ENCODE measurements at places on chromosomes 11 and 22.
A peak's percentile ranks its signal among the peaks of the same experiment; 100 is the strongest.

DNA sequence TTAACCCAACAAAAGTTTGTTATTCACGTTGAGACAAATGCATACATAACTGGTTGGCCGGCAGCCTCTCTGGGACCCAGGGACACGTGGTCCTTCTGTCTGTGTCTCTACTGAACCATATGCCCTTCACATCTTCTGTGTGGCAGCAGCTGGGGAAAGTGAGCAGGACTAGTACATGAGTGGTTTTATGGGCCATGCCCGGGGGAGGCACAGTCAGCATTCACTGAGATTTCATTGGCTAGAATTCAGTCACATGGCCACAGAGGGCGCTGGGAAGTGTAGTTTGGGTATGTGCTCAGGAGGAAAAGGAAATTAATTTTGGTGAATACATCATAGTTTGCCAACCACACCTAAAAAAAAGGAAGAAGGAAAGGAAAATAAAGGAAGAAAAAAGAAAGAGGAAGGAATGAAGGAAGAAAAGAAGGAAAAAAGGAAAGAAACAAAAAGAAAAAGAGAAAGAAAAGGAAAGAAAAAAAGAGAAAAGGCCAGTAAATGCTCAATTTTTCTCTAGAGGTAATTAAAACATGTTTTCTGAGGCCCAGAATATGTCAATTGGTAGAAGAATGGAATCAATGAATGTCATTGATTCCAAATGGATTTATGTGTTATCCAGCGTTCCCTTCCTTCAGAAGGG, 55.9 kb upstream of the KIRREL3 start:
- DNase-seq: no peak

GRCh38 chr11:30926130-30926529, 340.0 kb upstream of the MPPED2 start:
- DNase-seq: no peak

GRCh38 chr11:10504490-10504889, 36.5 kb downstream of the RNF141 start:
- no peak for DNase-seq

- no peak for DNase-seq
Observed at GRCh38 chr11:134082990-134083389, 14.1 kb downstream of the JAM3 start.

- no peak for DNase-seq
Observed at GRCh38 chr11:128893578-128894285, 2.6 kb downstream of the KCNJ5 start.

- DNase-seq: no peak
Observed at GRCh38 chr22:27088026-27088425, 430.6 kb downstream of the MIAT start.

GRCh38 chr11:8584082-8584481, 9.9 kb downstream of the STK33 start:
- no peak for DNase-seq

- no peak for DNase-seq
Observed at GRCh38 chr11:746289-747157, 741 bp upstream of the TALDO1 start.

DNA sequence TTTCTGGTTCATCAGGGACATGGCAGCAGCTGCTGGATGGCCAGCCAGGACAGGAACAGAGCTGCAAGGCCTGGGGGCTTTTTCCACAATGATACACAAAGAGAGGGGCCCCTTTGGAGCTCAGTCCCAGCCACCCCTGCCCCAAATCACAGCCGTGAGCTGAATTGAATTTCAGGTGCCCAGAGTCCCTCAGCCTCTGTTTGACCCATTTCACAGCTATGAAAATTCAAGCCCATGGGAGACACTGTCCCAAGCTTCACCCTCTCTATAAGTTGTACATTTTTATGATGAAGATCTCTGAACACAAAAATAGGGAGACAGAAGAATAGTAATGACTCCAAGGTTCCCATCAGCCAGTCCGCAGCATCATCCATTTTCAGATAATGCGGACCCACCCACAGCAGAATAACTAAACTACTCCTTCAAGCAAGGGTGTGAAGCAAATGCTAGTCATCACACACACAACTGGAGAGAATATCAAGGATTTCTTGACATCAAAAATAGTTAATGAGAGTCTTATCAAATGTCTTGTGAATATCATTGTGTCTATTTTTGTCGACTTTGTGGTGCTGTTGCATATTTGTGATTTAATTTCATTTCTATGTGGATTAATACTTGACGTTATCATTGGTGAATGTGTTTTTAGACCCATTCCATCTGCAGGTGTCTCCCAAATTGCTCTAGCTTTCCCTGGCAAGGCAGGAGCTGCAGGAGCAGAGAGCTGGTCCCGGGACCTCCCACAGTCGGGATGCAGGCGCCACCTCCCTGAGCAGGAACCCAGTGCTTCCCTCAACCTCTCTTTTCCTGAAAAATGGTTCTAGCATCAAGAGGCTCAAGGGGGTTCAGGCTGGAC, 24.7 kb downstream of the IGLL5 start:
- DNase-seq: no peak

DNA sequence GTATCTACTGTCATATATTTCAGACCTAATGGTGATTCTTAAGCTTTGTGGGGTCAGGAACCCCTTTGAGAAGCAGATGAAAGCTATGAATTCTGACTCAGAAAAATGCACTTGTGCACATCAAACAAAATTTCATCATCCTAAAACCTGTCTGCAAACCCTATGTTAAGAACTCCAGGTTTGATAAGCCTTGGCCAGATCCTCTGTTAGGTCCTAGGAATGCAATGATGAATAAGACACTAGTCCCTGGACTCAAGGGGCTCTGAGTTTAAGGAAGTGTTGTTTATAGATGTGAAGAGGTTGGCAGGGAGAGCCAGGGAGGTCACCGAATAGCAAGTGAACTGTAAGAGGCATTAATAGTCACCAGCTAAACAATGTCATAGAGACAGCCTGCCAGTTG, 103.2 kb downstream of the SPON1 start:
- no peak for DNase-seq

GRCh38 chr22:25451480-25452114, 112.9 kb upstream of the GRK3 start:
- DNase-seq: no peak

GRCh38 chr11:61155312-61155711, 5.9 kb downstream of the VPS37C start:
- DNase-seq: no peak

DNA sequence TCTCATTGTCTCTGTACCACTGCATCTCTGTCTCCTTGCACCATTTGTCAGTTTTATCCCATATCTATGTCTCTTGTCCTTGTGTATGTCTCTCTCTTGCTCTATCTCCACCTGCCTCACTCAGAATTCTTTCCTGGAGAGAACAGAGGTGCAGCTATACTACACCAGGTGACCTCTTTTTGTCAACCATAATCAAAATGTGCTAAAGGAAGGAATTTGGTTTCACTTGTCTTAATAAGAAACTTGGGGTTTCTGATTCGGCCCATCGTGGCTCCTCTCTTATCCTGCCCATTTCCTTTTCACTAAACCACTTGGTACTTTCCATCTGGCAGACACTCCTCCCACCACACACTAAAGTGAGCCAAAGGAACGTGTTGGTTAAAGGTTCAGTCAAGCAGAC, 2.0 kb upstream of the C11orf42 start:
- no peak for DNase-seq

- peak; percentile 5 for DNase-seq
Observed at GRCh38 chr11:116691771-116692177, 81.0 kb downstream of the BUD13 start.

- no peak for DNase-seq
Observed at GRCh38 chr11:58807343-58807742, 37.2 kb downstream of the GLYATL2 start.

Data from amniotic stem cell (primary cell).